ENCODE measurements at places on chromosomes 2 and 18.

GRCh38 chr18:74869904-74870863 lies 272.5 kb downstream of the ZNF407 start:
- no peak for DNase-seq

- DNase-seq, result no peak
Observed at GRCh38 chr18:56443166-56443907, 195.1 kb downstream of the TXNL1 start.

DNA sequence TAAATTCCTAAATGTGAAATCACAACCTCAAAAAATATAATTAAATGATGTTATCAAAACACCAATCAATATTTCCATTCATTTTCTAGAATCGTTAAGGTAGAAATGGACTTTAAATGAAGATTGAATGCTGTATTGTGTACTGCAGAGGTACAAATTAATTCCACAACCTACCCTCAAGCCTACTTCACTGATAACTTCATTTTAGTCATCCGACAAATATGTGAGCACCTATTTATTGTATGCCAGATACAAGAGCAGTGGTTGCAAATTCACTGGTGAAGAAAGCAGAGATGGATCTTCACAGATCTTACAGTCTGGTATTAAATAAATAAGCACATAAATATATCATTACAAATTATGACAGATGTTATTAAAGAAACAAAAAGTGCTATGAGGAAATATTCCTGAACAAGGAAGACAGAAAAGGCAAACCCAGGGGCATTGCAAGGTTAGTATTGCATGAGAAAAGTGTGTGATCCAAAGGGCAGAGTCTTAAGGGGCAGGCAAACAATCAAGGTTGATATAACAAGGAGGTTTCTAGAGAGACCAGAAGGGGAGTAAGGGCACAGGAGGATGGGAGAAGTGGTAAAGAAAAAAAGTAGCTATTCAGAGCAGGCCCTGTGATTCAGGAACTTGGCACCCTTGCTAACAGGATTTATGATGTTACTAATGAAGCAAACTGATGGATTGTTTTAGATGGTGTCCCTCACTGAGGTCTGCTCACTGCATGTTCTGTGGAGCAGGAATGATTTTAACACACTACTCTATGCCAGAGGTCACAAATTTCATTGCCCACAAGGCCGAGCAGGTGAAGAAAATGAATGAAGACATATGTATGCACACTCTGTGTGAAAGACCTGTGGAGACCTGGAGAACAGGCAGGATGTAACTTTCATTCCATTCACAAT lies 128.0 kb upstream of the CCDC150 start:
- no peak for DNase-seq

GRCh38 chr2:165601928-165602521 lies 132.5 kb downstream of the CSRNP3 start:
- no peak for DNase-seq

DNA sequence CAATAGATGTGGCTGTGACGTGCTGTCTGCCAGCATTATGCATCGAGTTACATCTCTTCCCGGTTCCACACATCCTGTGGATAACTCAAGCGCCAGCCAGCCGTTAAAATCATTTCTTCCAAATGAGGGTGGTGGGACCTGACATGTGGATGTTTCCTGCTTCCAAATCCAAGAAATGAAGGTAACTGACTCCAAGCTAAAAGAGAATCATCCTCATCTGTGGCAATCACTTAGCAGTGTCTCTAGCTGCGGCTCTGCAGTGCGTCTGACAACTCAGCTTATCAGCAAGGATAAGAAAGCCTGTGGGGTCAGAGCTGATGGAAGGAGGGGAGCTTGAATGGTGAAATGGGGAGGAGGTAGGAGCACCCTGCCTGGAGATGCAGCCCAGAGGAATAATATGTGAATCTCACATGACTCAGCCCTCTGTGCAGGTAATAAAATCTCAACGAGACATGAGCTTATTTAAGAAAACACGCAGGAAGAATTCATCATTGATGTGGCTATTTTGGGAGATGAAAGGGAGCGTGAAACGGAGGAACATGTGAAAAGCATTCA lies 382.2 kb upstream of the TRIB2 start:
- DNase-seq, result no peak

DNA sequence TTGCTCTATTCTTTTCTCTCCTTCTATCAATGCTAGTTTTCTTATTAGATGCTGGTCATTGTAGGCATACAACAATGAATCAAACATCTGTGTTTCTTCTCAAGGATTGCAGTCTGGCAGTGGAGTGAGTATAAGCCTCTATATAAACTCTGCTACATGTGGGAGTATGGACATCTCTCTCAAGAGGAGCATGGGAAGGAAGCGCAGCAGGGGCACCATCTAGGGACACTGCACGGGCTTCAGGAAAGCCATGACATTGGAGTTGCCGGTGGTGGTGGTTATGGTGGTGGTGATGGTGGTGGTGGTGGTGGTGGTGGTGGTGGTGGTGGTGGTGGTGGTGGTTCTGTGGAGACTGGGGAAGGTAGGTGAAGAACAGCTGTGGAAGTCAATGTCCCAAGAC lies 462.6 kb downstream of the RNF144A start:
- no peak for DNase-seq

GRCh38 chr2:105635564-105635963 lies 109.1 kb upstream of the NCK2 start:
- DNase-seq, result no peak

- DNase-seq, result no peak
Observed at GRCh38 chr2:215271446-215271845, 40.4 kb upstream of the ATIC start.

- peak; percentile 22 for DNase-seq
Observed at GRCh38 chr18:59038295-59039039, 101.2 kb upstream of the SEC11C start.

DNA sequence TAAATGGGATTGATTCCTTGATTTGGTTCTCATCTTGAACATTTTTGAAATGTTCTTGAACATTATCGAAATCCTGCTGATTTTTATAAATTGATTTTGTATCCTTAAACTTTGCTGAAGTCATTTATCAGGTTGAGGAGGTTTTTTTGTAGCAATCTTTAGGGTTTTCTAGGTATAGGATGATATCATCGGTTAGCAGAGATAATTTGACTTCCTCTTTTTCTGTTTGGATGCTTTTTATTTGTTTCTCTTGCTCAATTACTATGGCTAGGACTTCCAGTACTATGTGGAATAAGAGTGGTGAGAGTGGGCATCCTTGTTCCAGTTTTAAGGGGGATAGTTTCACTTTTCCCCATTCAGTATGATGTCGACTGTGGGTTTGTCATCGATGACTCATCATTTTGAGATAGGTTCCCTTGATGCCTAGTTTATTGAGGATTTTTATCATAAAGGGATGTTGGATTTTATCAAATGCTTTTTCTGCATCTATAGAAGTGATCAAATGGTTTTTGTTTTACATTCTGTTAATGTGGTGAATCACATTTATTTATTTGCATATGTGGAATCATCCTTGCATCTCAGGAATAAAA lies 201.5 kb upstream of the ZSWIM2 start:
- DNase-seq, result no peak

- no peak for DNase-seq
Observed at GRCh38 chr2:219041252-219041651, at the start of gene CFAP65. TSS of gene CFAP65 (minus strand) at chr2:219041516. CDS start at chr2:219039048, 2,468 bp downstream.

DNA sequence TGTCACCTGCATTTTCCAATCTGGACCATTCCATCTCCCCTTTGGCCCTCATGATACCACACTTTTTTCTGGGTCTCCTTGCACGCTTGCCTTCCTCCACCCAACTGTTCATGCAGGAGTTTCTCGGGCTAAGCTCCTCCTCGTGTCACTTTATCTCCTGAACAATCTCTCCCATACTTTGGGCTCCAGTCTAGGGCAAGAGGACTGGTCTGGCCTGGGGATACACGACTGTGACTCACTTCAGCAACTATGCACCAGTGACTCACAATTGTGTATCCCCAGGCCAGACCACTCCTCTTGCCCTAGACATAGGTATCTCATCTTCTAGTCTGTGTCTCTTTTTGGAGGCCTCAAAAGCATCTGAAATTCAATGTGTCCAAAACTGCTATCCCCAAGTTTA lies 149.4 kb upstream of the PTPRM start:
- no peak for DNase-seq

All from T-helper 1 cell (primary cell).